Activated CD4-positive, alpha-beta T cell treated with anti-CD3 and anti-CD28 coated beads, Interleukin-2, amount 50 U/mL, for 24 hours (primary cell): ENCODE measurements at places on chromosomes 2 and 18.

GRCh38 chr2:141878016-141878415 is 252.8 kb downstream of the LRP1B start:
- DNase-seq: no peak

DNA sequence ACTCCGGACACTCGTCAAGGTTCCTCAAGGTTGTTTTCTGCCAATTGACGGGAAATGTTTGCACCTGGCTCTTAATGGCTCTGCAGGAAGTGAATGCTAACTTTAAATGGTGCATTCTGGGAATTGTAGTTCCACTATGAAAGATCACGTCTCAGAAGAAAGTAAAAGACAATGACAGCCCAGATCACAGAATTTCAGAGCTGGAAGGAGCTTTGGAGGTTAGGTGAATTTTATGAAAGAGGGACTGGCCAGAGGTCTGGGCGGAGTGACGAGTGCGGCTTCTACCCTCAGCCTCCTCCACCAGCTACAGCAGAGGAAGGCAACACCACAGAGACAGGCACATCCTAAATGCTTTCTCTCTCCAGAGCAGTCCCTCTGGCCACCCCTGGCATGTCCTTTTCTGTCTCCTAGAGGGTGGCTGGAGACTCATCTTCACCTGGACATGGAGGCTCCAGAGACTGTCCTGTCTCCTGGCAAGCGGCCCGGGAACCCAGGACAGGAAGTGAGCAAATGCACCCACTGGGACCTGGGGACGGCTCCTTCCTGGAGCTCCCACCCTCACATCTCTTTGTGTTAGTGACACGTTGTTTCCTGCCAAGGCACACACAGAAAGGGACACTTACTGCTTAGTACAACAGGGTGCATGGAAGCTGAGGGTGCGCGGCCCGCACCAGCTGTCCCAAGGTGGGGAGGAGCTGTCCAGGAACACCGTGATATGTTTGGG is 19.4 kb downstream of the THAP4 start:
- no peak for DNase-seq

GRCh38 chr18:58896268-58896667 is 31.6 kb downstream of the ZNF532 start:
- no peak for DNase-seq

DNA sequence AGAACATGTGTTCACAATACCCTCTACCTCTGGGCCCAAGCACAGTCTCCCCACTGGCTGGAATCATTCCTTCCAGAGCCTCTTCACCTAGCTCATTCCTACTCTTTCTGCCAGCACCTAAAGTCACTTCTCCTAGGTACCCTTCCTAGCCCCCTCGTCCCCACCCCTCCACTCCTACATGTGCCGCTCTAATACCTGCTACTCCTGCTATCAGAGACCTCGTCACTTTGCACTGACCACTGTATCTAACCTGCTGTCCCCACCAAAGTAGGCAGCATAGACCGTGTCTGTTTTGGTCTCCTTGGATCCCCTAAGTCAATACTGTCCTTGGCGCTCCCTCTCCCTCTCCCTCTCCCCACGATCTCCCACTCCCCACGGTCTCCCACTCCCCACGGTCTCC is 53.2 kb upstream of the PKDCC start:
- no peak for DNase-seq

GRCh38 chr2:139721411-139721995 is 941.3 kb upstream of the NXPH2 start:
- no peak for DNase-seq

DNA sequence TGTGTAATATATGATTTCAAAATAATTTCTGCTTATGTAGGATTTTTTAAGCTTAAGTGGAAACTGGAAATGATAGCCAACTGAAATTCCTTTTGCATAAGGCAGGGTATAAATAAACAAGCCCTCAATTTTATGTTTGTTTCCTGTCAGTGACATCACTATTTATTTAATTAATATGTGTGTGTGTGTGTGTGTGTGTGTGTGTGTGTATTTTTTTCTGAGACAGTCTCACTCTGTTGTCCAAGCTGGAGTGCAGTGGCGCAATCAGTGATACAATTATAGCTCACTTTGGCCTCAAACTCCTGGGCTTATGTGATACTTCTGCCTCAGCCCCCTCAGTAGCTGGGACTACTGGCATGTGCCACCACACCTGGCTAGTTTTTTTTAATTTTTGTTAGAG is 29.3 kb upstream of the CYP20A1 start:
- DNase-seq: no peak

GRCh38 chr2:37688771-37689468 is 17.5 kb upstream of the CDC42EP3 start:
- no peak for DNase-seq

GRCh38 chr2:126849486-126849885 is 49.2 kb upstream of the TEX51 start:
- no peak for DNase-seq

GRCh38 chr18:47175283-47175897 is 774 bp downstream of the IER3IP1 start:
- DNase-seq: no peak

GRCh38 chr2:125310657-125311364 is 1285.7 kb downstream of the CNTNAP5 start:
- DNase-seq: no peak

DNA sequence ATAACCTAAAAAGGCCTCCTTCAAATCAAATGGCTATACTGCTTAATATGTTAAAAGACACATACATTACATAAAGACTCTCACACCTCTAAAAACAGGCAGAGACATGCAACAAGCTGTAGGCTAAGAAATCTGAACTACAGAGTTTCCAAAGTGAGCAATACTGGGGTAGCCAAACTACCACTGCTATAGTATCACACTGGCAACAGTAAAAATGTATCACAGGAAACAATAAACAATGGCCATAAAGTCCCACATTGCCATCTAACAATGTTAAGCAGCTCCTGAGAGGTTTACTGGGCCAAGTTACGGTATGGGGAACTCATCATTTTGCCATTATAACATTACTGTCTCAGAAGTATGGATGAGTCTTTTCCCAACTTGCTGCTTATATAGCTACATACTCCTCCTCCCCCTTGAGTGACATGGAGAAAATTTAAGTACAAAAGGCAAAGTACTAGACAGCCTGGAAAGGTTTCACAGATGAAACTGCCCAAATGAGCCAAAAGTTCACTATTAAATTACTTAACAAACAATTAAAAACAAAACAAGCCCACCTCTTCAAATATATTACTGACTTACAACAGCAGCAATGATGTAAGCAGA is 50.3 kb downstream of the SS18 start:
- DNase-seq: no peak

DNA sequence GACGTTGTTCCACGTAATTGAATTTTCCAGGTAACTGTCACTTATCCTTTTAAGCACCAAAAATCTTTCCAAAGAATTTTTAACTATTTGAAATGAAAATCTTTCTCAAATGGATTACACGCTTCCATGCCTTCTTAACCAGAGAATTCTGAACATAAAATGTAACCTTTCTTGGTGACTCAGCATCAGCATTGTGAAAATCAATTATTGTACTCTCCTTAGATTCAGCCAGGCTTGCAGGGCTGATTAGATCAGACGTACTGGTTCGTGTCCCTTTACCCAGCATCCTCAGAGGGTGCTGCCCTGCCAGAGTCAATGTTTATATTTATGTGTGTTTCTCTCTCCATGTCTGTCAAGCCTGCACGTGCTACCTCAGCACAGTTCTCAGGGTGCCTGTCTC is 623.9 kb downstream of the CNTNAP5 start:
- DNase-seq: no peak

GRCh38 chr2:58127111-58127510 is 80.5 kb downstream of the VRK2 start:
- DNase-seq: no peak

GRCh38 chr2:174925046-174925784 is 80.0 kb downstream of the CHN1 start:
- no peak for DNase-seq

- DNase-seq: no peak
Observed at GRCh38 chr2:241560162-241560882, 1.8 kb downstream of the BOK start.

DNA sequence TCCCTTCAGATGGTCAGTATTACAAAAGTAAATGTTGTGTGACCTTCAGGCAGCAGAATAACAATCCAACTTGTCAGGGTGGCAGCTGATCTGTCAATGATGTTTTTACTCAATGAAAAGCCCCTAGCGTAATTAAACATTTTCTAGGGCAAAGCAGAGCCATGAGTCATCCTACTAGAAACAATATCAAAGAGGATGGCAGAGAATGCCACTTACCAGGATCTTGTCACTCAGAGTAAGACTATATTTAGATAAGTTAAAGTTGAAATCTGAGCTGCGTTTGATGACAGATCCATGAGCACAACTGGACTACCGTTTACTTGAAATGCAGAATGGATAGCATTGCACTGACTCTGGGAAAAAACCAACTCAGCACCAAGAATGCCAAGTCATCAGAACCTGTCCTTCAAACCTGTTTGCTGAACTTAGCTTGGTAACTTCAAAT is 612.6 kb upstream of the ACVR2A start:
- DNase-seq: no peak

DNA sequence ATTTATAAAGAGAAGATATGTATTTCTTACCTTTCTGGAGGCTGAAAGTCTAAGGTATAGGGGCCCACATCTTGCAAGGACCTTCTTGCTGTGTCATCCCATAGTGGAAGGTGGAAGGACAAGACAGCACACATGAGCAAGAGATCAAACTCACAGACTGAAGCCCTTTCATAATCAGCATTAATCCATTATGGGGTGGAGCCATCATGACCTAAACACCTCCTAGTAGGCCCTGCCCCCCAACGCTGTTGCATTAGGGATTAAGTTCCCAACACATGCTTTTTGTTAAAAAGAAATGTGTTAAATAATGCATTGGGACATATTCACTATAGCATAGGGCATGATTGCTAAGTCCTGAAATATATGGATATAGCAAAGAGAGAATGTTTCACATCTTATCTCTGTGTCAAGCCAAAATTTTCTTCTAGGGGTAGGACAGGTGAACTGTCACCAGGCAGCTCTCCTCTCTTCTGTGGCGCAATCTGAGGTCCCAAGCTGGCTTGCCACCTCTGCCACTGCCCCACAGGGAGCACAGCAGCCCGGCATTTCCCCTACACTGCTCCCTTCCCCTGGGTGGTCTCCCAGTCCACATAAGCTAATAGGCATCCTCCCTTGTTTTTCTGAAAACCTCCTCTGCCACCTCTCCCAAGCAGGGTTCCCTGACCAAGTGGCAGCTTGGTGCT is 8.3 kb upstream of the CTIF start:
- no peak for DNase-seq

- no peak for DNase-seq
Observed at GRCh38 chr18:11909061-11909455, 941 bp upstream of the MPPE1 start.

- no peak for DNase-seq
Observed at GRCh38 chr2:181483211-181483610, 26.0 kb downstream of the ITGA4 start.

- DNase-seq: no peak
Observed at GRCh38 chr2:155965415-155966063, 367.0 kb downstream of the NR4A2 start.
